ENCODE measurements at places on chromosomes 2 and 18. TPM values are rescaled to one million over a fixed set of nuclear protein-coding genes. Genes with fewer than 3 reads are reported as not detected.

The B3GNT7 gene
- total RNA-seq, result 12.6 TPM

- no peak for DNase-seq
Measured at GRCh38 chr18:63098018-63098981, 221.3 kb downstream of the BCL2 start.

GRCh38 chr2:161131074-161131680, 29.1 kb upstream of the TANK start:
- DNase-seq, result no peak

GRCh38 chr2:229071292-229071976, 199.7 kb downstream of the PID1 start:
- no peak for DNase-seq

DNA sequence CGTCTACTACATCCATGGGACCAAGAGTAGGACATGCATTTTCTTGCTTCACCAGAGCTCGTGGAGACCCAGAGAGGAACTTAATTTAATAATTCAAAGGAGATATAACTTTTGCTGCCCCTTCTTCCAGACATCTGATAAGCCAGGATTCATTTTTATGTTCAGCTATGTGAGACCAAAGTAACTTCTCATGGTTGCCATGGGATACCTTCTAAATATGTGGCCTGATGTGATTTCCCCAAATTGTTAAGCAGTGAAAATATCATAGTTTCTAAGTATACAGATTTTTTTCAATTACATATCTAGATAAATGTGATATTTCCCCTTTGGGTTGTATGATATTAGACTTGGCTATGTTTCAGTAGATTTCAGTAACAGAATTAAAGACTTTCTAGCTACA, 185.5 kb upstream of the FN1 start:
- no peak for DNase-seq

The SLC8A1 gene
- total RNA-seq, result 26.8 TPM

GRCh38 chr2:217114117-217114516, 254.3 kb upstream of the TNP1 start:
- DNase-seq, result no peak

DNA sequence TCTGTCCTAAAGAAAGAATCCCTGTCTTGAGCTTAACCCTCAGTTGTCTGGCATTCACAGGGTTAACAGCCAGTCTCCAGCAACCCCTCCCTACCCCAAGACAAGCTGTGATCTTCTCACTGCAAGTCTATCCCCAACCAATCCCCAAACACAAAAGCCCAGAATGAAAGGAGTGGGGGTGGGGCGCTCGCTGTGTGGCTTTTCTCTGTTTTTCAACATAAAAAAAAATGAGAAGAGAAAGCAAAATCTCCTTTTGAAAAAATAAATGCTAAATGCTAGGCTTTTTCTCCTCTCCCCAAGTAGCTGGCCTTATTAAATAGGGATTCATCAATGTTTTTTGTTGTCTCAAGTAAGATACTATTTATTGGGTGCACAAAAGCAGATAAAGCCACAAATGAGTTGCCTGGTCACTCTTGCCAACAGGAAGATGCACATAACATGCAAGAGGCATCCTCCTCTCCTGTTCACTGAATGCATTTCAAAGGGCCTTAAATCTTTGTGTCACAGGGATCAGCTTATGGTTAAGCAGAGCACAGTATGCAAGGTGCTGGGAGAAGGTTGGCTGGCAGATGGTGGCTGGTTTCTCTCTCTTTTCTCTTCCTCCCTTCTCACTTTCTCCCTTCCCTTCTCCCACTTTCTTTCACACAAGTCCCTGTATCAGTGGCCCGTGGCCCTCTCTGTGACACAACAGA, 225.6 kb downstream of the CMPK2 start:
- DNase-seq, result no peak

GRCh38 chr18:11505993-11506392, 103.4 kb upstream of the SLC35G4 start:
- DNase-seq, result no peak

The EPB41L3 gene
- 319 TPM for total RNA-seq

- no peak for DNase-seq
Measured at GRCh38 chr2:151097895-151098294, 163.8 kb downstream of the RBM43 start.

- DNase-seq, result no peak
Measured at GRCh38 chr18:21270453-21270852, 28.4 kb downstream of the GREB1L start.
